ENCODE measurements at places on chromosomes 3 and 15.

DNA sequence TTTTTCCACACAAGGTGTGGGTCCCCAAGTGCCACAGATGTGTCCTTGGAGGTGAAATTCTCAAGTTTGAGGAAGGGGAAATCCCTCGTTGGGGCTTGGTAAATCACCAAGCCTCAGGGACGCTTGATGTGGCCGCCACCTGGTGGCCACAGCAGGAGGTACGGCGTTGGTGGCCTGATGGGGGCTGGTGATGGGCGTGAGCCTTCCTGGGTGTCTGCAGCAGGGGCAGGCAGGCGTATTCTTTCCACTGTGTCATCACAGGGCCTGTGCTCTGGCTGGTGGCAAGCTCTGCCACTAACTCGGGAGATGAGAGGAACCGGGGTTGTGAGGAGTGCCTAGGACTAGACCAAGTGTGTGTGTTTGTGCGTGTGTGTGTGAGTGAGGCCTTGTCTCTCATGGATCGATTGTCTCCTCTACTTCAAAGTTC, 4.2 kb downstream of the ACOX2 start:
- peak; percentile 83 for DNase-seq

DNA sequence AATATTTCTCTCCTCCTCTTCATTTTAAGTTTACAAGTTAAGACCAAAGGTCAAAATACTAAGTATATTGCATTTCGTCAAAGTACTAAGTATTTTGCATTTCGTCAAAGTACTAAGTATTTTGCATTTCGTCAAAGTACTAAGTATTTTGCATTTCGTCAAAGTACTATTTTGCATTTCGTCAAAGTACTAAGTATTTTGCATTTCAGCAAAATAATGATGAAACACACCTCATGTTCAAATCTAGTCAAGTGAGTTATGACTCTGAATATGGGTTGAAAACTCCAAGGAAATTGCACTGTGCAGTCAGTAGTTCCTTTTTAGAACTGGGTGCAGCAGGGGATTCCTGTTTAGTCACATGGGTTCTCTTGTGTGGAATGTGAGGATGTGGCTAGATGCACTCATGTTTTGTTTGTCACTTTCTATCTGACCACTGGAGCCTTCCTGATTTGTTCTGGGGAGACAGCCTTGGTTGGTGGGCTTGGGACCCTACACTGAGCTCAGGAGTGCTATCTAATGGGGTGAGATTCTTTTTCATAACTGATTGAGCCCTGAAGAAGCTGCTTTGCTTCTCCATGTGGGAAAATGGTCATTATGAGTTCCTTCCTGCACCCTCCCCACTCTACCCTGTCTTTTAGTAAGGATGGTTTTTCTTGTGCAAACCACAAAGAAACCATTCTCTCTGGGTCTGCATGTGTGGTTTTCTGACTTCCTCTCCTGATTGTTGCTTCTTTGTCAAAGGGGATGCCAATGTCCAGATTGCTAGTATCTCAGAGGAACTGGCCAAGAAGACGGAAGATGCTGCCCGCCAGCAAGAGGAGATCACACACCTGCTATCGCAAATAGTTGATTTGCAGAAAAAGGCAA, 73.4 kb downstream of the CCK start:
- no peak for DNase-seq

DNA sequence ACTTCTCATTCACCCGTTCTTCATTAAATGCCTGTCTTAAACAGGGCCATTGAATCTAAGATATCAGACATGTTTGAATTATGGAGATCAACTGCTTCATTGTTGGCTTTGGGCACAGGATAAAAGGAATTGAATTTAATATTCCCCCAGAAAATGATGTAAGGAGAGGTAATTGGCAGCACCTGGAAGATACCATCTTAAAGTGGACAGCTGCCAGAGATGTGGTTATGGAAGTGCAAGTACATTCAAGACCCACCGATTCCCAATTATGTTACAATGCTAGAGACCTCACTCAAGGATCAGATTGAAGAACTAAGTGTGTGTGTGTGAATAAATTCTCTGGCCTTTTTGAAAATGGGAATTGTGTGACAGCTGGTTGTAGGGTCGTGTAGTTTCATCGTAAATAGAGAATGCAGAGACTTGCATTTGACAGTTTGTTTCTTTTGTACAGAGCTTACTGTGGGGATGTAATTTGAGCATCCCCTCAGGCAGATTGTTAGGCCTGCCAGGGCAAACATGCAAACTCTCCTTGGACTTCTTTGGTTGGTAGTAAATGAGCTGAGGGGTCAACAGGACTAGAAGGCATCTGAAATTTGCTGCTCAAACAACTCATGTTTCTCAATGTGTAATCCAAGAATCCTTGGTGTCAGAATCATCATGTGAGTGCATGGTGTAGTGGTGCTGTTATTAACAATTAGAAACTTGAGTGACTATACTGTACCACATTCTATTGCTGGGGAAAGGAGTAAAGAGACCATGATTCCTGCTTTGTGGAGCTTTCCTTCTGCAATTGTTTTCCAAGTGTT, 359.2 kb upstream of the THRB start:
- no peak for DNase-seq

DNA sequence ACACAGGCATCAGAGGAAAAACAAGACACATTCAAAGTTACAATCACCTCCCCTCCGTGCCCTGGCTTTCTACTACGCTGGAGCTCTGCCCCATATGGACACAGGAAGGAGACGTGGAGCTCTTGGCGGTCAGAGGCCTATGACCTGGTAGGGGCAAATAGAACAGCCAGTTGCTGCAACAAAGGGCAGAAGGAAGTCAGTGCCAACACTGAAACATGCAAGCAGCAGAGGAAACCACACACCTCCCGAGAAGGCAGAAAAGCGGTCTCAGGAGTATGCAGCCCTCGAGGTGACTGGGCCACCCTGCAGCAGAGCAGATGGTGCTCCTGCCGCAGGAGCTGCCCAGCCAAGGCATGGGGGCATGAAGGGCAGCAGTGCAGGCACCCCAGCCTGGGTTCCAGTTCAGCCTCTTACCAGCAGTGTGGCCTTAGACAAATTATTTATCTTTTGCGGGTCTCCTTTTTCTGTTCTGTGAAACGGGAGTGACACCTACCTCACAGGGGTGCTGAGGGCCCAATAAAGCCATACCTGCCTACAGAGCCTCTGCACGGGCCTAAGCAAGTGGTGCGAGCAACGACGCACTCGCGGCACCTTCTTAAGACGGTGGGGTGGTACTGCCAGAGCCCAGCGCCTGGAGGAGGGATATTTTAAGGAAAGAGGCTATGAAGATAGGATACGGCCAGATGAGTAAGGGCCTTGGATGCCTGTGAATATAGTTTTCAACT, 8.6 kb downstream of the ZXDC start:
- no peak for DNase-seq
